ENCODE measurements at places on chromosomes 1 and 21.

DNA sequence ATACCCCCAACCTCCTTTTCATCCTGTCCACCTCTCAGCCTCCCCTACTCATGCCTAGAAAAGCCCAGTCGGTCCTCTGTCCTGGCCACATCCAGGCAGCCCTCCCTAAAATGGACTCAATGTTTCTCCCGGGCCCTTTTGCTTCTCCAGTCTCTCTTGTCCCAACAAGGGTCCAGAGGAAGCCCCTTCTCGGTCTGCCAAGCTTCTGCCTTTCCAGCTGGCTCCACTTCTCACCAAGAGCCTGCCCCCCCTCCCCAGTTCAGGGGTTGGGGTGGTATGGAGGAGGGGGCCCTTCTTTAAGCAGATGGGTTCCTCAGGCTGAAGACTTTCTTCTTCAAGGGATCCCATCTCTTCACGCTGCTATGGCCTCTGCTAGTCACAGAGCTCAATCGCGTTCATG, 23.9 kb downstream of the RAB7B start:
- DNase-seq = no peak

DNA sequence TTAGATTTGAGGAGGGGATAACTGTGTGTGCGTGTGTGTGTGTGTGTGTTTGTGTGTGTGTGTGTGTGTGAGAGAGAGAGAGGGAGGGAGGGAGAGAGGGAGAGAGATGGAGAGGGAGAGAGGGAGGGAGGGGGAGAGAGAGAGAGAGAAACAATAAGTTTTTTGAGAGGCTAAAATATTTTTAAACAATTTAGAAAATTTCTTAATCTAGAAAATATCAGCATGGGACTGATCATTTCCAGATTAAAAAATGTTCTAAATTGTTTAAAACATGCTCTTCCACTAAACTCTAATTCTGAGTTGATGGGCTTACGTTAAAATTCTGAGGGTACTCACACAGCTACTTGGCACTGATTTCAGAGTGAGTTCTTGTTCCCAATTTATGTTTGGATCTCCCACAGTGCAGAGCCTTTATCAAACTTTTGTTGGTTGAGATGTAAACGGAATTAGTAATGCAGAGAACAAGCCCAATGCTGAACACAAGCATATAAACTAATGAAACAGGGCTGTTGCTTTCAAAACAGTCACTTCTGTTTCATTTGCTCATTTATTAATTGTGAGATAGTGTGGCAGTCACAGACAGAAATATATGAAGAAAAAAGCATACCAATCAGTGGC, 73.4 kb upstream of the RGS2 start:
- no peak for DNase-seq

DNA sequence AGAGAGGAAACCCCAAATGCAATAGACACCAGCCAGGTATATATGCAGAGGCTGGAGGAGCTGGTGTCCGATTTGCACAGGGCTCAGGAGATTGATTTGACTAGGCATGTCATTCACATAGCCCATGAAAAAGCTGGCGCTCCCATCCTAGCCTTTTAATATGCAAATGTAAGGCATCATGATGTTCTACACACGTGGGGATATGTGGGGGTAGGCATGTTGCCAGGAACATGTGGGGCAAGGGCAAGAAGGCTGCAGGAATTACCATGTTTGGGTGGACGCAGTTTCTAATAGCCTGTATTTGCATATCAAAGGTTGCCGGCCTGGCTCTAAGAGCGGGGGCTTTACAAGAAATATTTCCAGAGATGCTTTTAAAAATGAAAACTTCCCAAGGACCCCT, 11.7 kb upstream of the SH3GLB1 start:
- DNase-seq = no peak

DNA sequence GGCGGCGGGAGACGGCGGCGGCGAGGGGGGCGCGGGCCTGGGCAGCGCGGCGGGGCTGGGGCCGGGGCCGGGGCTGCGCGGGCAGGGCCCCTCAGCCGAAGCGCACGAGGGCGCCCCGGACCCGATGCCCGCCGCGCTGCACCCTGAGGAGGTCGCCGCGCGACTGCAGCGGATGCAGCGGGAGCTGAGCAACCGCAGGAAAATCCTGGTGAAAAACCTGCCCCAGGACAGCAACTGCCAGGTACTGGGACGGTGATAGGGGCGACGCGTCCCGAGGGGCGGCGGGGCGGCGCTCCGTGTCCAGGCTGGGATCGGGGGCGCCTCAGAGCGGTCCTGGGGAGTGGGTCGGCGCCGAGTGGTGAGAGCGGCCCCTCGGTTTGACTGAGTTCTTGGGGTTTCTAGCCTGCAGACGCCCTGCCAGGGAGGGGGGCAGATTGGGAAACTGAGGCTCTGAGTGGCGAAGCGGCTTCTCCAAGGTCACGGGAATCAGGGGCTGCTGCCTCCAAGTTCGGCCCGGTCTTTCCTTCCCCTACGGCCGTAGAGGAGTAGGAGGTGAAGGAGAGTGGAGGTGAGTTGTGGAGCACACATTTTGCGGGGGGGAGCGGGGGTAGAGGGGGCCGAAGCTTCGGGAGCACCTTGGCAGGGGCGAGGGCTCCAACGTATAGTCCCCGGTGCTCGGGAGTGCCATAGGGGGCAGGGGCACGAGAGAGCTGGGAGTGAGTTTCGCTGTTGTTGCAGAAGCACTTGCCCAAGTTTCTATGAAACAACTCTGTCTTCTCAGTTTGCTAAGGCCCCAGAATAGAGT, 508 bp downstream of the RAVER2 start:
- peak; percentile 4 for DNase-seq

DNA sequence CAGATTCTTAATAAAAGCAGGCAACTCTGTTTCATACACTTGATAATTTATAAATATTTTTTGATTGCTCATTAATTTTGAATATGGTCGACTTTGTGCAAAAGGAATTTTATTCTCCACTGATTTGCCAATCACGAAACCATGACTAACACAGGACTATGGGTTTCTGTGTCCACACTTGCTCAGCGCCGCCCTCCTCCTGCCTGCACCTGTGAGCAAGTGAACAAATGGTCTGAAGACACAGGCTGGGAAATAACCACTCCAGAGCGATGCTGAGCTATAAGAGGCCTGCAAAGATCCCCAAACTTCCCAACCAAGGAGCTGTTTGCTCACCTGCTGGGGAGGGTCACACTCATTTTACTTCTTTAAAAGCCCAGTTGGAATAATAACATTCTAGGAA, 19.6 kb downstream of the ABCB10 start:
- no peak for DNase-seq

All from T-helper 9 cell (primary cell).